ENCODE measurements at places on chromosomes 1 and 21.

DNA sequence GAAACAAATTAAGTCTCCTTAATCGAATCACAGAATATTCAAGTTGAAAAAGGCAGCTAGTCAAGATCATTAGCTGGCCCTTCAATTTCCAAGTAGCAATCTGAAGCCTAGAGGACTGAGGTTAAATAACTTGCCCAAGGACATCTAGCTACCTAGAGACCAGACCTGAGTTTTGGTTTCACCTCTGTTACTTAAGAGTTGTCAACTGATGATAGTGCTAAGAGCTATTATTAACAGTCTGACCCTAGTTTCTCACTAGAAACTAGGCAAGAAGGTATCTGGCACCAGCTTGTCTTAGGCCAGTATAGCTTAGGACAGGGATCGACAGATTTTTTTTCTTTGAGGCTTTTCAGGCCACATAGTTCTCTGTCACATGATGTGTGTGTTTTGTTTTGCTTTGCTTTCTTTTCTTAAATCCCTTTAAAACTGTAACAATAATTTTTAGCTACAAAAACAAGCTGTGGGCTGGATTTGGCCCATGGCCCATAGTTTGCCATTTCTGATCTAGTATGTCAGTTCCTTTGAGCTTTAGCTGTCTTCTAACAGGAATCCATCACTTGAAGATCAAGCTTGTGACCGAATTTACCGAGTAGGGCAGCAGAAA lies 23.2 kb downstream of the TRIM45 start:
- DNase-seq: no peak

DNA sequence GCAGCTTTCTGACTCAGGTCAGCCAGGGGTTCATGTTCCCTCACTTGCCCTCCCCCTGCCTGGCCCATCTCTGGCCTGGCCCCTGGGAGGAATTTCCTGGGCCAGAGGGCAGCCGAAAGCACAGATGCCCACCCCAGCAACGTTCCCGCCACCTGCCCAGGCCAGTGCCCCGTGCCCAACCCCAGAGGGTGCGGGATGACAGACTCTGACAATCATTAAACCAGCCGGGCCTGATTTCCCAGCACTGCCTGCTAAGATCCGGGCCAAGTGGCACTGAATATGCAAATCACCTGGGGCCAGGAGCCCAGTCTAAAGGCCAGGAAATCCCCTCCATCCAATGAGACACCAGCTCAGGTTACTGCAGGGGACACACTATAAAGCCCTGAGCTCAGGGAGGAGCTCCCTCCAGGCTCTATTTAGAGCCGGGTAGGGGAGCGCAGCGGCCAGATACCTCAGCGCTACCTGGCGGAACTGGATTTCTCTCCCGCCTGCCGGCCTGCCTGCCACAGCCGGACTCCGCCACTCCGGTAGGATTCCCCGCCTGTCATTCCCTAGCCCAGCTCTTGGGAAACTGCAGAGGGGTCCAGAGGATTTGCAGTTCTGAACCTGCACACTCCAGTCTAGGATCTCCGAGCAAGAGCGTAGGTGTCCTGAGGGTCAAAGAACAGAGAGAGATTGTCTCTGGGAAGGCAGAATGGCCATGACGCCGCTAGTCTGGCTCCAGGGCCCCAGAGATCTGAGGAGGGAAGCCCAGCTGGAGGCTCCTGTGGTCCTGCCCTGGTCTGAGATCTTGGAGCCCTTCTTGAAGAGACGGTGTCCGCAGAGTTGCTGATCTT lies at the start of gene ELF3:
TSS of gene ELF3 (plus strand) at position 408 of the 836 bp plus-strand sequence. CDS start 550 bp downstream, outside the sequence.
- no peak for DNase-seq

DNA sequence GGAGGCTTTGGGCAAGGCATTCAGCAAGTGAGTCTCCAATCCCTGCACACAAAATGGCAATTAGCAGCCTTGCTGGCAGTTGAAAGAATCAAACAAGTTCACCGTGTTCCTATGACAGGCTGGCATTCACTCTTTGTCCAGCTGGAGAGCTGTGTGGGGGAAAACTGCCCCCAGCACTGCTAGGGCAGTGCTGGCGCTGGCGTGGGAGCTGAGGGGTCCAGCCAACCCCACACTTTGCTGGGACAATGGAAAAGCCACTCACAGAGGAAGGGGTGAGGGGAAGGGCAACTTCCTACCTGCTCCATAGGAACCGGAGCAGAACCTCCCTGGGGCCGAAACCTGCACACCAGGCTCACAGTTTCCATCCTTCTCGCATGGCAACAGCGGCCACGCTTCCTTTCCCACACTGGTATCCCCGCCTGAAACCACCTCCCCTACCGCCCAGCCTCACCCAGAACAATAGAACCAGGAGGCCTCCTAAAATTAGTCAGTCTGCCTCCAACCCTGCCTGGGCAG lies 26.7 kb upstream of the KCNN3 start:
- no peak for DNase-seq

DNA sequence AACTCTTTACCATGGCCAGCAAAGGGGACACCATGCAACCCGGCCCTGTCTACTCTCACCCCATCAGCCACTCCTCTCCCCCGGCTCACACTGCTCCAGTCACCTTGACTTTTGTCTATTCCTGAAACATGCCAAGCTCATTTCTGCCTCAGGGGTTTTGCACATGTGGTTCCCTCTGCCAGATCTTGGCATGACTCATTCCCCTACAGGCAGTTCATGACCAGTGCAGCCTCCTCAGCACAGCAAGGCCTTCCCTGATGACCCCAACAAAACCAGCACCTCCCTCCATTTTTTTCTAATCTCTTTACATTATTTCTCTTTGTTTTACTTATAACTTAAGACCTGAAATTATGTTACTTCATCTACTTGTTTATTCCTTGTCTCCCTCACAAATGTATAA lies 58.6 kb upstream of the GJB5 start:
- DNase-seq: no peak
